ENCODE measurements at places on chromosomes 13 and 19. TPM values are rescaled to one million over a fixed set of nuclear protein-coding genes. Genes with fewer than 3 reads are reported as not detected.
A peak's percentile ranks its signal among the peaks of the same experiment; 100 is the strongest.

FGF14 gene
- total RNA-seq: 0.34 TPM

- no peak for DNase-seq
Measured at GRCh38 chr19:43553656-43554055, 20.7 kb downstream of the ZNF575 start.

- no peak for DNase-seq
Measured at GRCh38 chr13:26486550-26486949, 70.9 kb upstream of the WASF3 start.

GRCh38 chr19:8461891-8462290, 17.1 kb downstream of the HNRNPM start:
- no peak for DNase-seq

UPK1A gene
- not detected for total RNA-seq

CPAMD8 gene
- 2.0 TPM for total RNA-seq

DNA sequence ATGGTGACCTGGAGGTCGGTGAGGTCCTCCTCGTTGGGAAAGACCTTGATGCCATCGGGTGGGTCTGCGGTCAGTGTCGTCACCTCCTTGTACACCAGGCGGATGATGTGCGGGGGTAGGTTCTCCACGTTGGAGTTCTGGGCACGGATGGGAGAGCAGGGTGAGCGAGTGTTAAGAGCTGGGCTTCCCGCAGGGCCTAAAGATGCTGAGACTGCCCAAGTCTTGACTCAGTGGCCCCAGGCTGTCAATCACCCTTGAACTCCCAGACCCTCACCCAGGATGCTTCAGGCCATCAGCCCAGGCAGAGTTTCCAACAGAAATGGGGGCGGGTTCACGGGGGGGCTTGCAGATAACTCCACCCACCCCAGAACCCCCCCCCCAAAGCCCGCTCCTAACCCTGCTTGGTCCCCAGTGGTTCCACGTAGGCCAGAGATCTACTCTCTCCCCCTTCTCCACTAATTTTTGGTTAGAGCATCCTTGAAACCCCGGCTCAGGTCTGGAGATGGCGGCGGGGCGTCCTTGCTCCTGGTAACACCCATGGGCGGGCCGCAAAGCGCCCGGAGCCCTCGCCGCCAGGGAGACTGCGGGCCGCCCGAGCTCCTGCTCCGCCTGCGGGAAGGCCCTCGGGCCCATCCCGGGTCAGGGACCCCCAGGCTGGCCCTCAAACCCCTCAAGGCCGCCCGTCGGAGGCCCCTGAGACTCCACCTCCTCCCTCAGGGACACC, 600 bp downstream of the UBE2S start:
- DNase-seq: peak; percentile 56

TMEM221 gene
- total RNA-seq: not detected

DNA sequence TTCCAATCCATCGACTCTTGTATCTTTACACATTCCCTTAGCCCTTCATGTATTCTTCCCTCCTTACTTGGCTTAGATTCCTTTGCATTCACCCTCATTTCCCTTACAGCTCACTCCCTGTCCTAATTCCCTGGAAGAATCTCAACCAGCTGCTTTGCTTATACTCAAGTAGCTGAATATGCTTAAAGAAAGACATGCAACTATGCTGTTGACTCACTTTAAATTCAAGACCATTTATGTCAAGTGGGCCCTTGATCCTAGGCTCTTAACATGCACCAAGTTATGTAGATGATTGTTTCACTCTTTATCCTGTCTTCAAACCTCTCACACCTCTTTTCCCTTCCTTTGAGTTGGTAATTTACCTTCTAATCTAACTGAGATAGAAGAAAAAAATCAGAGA, 7.4 kb downstream of the CCDC122 start:
- no peak for DNase-seq

SLC8A2 gene
- total RNA-seq: not detected

GRCh38 chr19:38055010-38055409, 148.0 kb downstream of the SIPA1L3 start:
- no peak for DNase-seq

MAP4K1 gene
- total RNA-seq: not detected

GRCh38 chr19:35557539-35558399, 5.7 kb downstream of the ATP4A start:
- DNase-seq: peak; percentile 52

KANK3 gene
- total RNA-seq: 156 TPM

DNA sequence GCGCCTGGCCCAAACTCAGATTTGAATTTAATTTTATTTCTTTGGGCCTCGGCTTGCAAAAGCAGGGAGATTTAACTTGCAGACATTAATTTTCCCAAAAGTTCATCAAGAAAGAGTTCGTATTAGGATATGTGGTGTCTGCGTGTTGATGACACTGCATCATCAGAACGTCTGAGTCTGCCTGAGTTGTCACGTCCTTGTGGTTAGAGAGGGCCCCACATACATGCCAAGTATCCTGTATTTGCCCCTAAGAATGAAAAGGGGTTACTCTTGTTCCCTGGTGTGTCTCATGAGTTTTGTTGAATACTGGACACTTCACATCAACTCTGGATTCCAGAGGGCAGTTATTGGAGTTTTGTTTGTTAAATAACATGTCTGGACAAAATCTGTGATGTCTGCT, 5.6 kb upstream of the TEX29 start:
- no peak for DNase-seq

All from dermis blood vessel endothelial cell (primary cell).